Stimulated activated CD8-positive, alpha-beta memory T cell treated with anti-CD3 and anti-CD28 coated beads, Interleukin-7, amount 100 ng/mL, for 1 hour (primary cell): ENCODE measurements at places on chromosomes 16 and 17.

- no peak for DNase-seq
Measured at GRCh38 chr17:81315129-81315884, 20.2 kb upstream of the SLC38A10 start.

- no peak for DNase-seq
Measured at GRCh38 chr17:16881239-16881924, 90.5 kb downstream of the TNFRSF13B start.

- no peak for DNase-seq
Measured at GRCh38 chr17:29857823-29858222, 72.2 kb downstream of the SSH2 start.

DNA sequence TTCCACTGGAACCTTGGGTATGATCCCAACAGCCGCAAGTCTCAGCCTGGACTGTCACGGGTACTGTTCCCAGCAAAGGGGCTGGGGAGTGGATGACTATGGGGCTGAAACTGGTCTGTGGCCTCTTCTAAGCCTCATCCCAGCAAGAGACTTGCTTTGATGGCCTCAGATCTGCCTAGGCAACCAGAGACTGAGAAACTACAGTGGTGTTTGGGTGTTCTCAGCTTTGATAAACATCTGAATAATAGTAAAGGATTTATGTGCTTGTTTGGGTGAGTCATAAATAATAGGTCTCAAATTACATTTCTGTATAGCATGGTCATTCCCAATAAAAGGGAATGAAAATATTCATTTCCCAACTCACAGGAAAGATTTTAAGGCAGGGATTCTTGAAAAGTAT, 30.2 kb upstream of the ULK2 start:
- DNase-seq, result no peak

GRCh38 chr17:43020030-43020621, 2.1 kb downstream of the VAT1 start:
- DNase-seq, result no peak

DNA sequence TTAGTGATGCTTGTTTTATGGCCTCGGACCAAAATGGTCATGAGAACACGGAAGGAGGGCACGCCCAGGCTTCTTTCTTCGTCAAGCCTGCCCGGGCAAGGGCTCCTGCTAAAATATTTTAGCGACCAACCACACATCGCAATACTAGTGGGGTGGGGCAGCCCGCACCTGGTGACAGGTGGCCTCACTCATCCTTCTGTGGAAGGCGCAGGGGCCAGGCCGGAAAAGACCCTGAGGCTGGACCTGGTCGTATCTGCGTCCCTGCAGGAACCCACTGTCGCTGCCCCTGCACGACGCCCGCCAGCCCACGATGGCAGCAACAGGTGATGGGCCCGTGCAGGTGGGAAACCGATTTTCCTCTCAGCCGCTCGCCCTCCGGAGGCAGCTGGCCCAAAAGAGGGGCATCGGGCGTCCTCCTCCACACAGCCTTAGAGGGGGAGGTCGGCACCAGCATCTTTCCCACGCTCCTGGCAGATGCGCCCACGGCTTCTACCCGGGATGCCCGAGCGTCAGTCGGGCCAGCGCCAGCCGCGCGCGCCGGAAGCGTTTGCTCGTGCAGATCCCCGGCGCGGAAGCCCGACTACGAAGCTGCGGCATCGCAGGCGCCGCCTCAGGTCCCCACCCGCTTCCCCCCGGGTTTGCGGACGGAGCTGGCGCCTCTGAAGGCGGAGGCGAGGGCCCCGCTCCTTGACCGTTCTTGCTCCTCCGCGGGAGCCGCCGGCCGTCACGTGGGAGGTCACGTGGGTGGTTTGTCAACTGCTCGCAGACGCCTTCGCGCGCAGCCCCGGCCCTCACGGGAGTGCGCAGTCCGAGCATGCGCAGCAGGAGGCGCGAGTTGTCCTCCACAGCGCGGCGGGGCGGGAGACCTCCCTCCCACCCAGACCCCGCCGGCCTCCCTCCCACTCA, 22.8 kb upstream of the FOXK2 start:
- peak; percentile 77 for DNase-seq

DNA sequence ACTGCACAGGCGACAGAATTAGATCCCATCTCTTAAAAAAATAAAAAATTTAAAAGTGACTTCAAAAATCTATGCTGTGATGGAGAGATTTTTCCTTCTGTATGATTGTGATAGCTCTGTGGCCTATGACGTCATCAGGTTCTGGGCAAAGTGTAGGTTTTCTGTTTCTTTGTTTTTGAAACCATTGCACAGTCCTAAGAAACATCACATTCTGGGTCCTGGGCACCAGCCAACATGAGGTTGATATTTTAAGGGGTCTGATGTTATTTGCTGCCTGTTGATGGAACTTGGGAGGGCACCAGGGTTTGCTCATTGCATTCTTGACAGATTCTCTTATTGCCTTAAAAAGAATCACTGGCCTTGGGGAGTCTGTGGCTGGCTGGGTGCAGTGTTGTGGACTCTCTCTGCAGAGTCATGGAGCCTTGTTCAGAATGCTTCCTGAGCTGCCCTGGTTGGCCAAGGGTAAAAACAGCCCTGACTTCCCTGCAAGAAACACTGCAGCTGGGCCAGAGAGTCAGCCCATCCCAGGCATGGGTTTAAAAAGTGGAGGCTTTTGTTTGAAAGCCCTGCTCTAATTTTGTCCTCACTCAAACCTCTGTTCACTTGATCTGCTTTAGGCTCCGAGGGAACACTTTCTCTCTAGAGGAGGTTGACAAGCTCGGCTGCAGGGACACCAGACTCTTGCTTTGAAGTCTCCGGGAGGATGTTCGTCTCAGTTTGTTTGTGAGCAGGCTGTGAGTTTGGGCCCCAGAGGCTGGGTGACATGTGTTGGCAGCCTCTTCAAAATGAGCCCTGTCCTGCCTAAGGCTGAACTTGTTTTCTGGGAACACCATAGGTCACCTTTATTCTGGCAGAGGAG, 10.5 kb upstream of the CYLD start:
- no peak for DNase-seq

GRCh38 chr16:83803811-83804210, 4.0 kb upstream of the HSBP1 start:
- DNase-seq, result no peak

DNA sequence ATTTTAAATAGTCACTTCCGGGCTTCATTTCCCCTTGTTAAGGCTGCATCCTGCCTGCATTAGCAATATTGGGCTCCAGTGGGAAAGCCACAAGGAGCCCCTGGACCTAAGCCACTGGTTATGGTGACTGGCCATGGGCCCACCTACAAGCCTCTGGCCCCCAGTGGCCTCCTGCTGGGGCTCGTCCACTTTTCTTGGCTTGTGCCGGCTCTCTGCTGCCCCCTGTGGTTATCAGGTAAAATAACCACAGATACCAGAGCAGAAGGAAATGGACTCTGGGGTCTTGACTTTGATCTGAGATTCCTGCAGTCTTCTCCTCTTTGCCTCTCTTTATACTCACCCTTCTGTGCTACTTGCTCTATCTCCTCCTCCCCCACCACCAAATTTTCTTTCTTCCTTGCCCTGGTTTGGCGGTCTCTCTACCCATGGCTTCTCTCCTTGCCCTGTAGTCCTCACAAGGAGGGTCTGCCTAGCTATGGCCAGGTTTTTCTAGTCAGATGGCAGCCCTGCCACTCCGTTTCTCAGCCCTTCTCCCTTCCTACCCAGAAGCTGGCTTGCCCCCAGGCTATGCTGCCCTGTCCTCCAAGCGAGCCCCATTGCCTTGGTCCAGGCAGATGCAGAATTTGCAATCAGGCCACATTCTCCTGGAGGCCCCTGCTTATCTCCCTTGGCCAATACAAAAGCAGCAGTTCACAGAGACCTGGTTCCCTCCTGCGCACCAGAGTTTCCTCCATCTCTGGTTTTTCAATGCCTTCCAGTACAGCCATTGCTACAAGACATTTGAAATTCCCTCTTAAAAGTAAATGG, 82.9 kb upstream of the RCVRN start:
- DNase-seq, result no peak

DNA sequence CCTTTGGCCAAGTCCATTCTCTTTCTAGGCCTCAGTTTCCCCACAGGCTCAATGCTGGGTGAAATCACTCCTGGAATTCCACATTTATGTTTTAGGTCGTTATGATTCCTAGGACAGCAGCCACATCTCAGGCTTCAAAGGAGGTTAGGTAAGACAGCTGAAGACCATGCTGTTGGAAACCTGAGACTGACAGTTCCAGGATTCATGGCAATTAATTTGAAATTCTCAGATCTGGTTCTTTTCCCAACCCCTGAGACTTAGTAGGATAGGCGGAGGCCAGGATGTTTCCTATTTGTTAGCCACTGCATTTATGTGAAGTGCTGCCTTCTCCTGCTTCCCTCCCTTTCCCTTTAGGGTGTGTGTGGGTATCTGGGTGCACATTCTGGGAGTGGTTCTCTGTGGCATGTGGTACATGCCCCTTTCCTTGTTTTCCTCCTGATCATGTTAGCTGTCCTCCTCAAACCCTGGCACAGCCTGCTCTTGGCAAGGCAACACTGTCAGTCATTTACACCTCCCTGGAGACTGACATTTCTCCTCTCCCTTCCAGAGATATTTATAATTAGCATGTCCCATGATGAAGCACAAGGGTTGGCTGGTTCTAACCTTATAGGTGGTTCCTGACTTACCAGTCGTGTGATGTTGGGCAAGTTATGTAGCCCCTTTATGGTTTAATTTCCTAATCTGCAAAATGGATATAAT, 91.4 kb upstream of the SALL1 start:
- no peak for DNase-seq

DNA sequence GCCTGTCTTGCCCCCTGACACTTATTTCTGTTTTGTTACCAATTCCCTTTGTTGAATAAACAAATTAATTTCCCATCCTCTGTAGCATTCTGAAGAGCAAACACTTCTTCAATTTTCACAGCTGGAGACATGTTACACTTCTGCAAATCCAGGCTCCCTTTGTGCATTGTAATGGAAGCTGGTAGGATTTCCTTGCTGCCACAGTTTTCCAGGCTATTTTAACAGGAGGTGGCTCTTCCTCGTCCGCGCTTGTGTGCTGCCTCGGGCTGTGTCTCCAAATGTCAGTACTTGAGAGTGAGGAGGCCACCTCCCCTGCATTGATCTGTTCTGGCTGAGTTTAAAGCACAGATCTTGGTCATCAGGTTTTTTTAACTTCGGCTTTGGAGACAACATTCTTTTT, 40.0 kb downstream of the SOST start:
- no peak for DNase-seq

DNA sequence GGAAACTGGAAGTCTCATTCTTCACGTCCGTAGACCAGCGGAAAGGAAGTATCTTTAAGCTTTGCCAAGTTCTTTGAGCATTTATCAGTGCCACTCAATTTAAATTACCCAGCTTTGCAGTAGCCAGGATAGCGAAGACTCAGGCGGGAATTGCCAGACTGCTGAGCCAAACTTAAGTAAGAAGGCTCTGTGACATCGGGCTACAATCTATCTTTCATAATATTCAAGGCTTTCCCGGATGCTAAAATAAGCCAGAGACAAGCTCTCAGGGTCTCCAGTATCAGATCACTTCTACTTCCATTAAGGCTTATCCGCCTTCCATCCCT, 436 bp upstream of the BRIP1 start:
- DNase-seq, result no peak

DNA sequence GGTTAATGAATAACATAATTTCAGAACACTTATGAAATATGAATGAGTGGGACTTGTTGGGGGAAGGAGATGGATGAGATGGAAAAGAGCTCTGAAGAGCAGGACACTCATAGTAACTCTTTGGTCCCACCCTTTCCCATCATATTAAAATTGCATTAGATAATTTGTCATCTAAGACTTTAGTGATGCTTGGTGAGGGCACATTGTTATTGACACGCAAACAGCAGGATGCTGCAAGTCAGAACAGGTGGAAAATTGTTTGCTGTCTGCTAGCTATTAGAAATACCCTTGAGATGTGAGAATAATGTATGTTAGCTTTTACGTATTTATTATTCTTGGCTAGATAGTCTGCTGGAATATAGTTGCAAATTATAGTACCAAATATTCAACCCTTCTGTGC, 75.7 kb downstream of the TANC2 start:
- no peak for DNase-seq

DNA sequence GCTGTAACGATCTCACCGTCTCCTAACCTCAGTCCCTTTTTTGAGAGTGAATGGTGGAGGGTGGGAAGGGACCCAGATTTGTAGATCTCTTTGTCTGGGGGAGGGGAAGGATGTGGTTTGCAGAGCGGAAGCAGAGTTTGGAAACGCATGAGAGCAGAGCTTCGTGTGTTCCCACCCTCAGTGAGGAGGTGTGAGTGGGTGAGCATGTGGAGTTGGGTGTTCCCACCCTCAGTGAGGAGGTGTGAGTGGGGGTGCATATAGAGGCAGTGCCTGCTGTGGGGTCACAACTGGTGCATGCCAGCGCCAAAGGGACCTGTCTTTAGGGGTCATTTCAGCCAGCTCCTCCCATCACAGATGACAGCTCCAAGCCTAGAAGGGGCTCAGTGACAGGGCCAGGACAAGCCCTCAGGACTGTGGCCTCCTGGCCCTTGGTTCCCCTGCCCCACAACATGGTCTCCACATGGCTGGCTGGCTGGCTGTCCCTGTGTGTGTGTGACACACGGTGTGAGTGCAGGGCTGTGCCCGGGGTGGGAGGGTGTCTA, 1.8 kb upstream of the CISD3 start:
- peak; percentile 41 for DNase-seq
